ENCODE measurements at places on chromosomes 6 and 20.

DNA sequence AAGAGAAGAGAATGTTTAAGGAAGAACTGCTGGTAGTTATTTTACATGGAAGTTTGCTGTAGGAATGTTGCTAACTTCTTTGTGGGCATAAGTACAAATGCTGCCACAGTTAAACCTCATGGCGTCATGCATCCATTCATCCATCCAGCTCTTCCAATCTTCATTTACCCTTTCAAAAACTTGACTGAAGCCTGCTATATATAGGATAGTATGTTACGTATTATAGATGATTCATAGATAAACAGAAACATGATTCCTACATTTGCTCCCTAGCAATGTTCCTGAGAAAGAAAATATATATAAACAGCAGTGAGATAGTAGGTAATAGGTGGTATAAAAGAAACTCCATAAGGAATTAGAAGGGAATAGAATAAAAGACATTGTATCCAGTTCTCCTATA lies 93.7 kb downstream of the NDUFAF5 start:
- DNase-seq = no peak

GRCh38 chr6:29925321-29925720 lies 17.0 kb upstream of the HLA-A start:
- DNase-seq = no peak

DNA sequence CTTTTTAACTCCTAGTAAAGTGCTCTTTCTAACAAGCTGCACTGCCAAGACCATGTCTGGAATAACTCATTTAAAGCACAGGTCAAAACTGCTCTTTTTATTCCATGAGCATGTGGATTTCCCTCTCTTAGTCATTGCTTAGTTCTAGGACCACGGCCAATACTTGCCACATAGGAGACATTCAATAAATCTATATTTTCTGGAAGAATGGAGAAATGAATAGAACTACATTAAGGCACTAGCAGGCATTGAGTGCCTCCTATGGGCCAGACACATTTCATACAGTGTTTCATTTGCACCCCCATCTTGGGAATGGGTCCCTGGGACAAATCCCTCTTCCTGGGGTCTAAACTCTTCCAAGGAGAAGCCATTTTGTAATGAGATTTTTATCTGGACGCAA lies 552.8 kb upstream of the CITED2 start:
- DNase-seq = no peak

- DNase-seq = peak; percentile 88
Measured at GRCh38 chr20:33290852-33291251, 7.8 kb downstream of the BPIFB1 start.

- DNase-seq = no peak
Measured at GRCh38 chr6:3367630-3368029, 89.2 kb downstream of the SLC22A23 start.

DNA sequence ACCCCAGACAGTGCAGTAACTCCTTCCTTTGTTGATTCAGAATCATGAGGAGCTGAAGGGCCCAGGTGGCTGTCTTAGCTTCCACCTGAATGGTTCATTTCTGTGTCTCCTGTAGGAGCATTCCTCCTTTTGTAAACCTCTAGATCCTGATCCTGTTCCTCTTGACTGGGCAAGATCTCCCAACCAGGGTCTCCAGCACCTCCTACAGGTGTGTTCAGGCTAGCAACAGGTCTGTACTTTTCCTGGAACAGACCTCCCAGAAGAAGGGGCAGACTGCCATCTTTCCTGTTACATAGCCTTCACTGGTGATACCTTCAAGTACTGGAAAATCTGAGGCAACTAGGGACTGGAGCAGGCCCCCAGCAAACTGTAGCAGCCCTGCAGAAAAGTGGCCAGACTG lies 35.2 kb downstream of the HLA-B start:
- no peak for DNase-seq

DNA sequence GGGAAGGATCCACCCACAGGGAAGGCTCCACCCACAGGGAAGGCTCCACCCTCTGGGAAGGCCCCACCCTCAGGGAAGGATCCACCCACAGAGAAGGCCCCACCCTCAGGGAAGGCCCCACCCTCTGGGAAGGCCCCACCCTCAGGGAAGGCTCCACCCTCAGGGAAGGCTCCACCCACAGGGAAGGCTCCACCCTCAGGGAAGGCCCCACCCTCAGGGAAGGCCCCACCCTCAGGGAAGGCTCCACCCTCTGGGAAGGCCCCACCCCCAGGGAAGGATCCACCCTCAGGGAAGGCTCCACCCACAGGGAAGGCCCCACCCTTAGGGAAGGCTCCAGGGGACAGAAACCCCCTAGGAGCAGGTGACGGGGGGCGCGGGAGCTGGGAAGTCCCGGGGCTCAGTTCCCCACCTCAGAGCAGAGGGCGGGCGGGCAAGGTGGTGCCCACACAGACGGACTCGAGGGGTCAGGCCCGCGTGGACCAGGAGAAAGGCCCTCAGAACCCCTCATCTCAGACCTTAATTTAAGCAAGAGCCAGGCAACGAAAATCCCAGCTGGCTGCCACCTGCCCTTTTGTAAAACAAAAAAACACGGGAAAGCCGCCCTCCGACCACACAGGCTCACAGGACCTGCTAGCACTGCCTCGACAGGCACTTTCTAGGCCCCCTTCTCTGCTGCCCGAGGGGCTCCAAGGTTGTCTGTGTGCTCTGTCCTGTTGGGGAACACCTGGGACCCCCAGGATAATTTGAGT lies 39.7 kb downstream of the KCNQ2 start:
- peak; percentile 83 for DNase-seq

DNA sequence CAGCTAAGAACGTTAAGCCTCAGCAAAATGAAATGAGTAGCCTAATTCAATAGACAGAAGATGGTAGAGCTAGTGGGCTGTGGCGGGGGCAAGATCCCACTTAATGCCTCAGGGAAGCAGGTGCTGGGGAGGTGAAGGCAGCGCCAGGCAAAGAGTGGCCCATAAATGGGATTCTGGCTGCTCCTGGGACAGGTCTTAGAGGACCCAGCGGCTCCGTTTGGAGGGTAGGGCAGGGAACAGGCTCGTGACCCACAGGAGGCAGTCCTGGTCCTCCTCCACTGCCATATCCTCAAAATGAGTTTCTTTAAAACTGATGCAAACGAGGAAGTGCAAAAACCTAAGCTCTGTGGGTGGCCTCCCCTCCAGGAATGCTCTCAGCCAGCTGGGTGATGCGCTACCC lies 32.7 kb downstream of the SAYSD1 start:
- no peak for DNase-seq

DNA sequence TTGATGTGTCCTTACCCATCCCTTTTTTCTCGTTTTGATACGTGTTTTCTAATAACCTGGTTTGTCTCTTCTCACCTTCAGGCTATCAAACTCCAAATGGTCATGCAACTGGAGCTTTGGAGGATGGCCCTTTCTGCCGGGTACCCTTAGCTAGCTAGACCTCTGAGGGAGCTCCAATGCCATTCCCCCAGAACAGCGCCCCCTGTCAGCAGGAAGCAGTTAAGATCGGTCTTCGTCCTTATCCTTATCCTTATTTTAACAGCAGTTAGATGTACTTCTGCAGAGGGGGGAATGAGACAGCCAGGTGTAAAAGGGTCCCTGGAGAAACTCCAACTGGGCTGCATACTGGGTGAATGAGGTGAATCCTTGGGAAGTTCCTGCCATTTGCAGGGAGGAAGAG lies 37.2 kb downstream of the SEL1L2 start:
- no peak for DNase-seq

GRCh38 chr6:71994705-71995271 lies 108.4 kb downstream of the RIMS1 start:
- DNase-seq = no peak

DNA sequence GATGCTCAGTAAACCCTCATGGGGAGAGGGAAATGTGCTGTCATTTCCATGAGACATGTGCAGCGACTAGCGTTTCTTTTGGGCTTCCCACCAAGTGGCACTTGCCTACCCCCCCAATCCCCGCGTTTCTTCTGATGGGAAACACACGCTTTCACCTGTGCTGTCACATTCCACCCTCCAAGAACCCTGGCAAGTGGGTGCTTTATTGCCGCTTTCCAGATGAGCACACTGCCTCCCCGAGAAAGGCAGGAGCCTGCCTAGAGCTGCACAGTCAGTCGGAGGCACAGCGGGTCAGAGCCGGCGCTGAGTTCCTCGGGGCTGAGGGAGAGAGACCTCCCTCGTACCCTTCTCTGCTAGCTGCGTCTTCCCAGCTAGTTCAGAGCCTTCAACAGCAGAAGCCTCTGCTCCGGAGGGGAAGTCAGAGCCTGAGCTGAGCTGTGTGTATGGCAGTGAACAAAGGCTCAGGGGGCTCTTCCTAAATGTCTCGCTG lies 12.3 kb upstream of the CCDC167 start:
- DNase-seq = no peak

DNA sequence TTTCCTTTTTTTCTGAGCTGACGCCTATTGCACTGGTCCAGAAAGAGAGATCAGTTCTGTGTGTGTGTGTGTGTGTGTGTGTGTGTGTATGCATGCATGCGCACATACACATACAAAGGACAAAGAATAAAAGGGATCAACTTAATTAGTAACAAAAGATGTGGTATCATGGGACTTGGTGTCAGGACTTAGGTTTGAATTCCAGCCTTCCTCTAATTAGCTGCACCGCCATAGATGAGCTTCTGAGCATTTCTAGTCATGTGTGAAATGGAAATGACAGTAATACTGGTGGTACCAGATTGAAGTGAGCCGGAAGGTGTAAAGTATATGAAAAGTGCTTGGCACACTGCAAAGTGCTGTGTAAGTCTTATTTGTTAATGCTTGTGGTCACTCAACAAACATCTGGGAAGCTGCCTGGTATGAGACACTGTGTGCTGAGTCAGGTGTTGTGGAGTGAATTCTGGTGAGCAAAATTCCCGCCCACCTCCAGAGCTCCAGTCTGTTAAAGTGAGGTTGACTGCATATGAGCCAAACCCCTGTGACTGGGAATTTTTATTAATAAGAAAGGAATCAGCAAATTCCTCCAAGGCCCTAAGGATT lies 12.4 kb downstream of the DAAM2 start:
- no peak for DNase-seq

- no peak for DNase-seq
Measured at GRCh38 chr20:17884307-17885003, 84.1 kb downstream of the SNX5 start.

DNA sequence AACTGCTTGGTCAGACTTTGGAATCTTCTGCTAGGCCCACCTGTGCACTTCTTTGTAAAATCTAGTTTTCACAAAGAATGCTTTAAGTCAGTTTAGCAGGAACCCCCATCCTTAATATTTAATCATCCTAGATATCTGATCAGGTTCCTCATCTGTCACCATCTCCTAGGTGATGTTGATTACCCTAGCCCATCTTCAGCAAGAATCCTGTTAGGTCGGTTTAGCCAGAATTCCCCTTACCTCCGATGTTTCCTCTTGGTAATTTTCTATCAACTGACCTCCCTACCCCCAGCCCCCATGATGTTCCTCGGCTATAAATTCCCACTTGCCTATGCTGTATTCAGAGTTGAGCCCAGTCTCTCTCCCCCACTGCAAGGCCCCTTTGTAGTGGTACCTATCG lies 2.7 kb upstream of the ZNF341 start:
- no peak for DNase-seq

DNA sequence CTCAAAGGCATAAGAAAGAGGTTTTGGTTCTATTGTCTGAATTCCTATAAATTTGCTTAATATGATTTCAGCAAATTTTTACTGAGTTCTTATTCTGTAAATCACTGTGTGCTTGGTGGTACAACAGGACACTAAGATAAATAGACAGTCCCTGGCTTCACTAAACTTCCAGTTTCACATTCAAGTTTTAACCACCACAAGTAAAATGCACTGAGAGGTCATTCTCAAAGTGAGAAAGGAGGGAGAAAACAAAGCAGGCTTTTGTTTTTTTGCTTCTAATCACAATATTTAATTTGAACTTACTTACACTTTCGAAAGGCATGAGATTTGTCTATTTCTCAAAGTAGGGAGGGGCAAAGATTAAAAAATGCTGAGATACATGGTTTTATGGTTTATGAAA lies 445.7 kb downstream of the CDC5L start:
- no peak for DNase-seq

GRCh38 chr20:20085812-20086211 lies 33.5 kb downstream of the CFAP61 start:
- DNase-seq = no peak

GRCh38 chr6:123150076-123150475 lies 154.0 kb downstream of the CLVS2 start:
- DNase-seq = no peak

DNA sequence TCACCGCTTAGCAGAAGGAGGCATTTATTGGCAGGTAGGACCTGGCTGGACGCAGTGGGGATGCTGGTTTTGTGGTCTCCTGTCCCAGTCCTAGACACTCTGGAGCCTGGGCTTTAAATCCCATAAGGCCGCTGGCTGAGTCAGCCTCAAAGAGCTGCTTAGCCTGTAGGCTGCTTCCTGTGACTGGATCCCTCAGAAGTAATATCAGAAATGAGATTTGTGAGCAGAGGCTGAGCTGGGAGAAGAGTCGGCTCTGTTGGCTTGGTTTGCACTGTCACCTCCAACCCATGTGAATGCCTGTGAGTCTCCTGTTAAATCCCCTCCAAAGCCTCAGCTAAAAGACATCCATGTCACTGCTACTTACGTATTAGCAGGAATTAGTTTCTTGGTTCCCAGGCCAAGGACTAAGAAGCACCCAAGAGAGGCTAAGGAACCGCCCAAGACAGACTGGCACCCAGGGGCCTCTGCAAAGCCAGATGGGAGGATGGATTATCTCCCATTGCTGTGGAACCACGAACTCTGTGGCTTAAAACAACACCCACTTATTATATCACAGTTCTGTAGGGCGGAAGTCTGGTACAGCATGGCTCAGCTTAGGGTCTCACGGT lies 289.4 kb downstream of the CDC5L start:
- no peak for DNase-seq

- no peak for DNase-seq
Measured at GRCh38 chr6:23097566-23097965, 528.2 kb downstream of the HDGFL1 start.

DNA sequence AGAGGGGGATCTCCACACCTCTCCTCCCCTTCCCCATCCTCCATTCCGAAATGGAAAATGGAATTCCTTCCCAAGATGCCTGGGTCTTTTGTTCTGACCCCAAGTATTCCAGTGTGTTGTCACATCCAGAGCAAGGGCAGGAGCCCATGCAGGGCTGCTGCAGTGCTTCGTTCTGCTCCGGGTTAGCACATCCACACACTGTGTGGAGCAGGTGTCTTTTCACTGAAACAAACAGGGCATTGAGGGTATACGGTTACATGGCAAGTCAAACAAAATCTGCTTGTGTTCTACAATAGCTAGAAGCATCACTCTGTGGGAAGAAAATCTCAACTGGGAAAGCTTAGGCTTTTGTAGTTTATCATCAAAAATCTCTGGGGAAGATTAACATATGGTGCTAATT lies 56.9 kb downstream of the LYRM2 start:
- DNase-seq = no peak

GRCh38 chr6:119284861-119285521 lies 64.6 kb downstream of the MAN1A1 start:
- DNase-seq = no peak

DNA sequence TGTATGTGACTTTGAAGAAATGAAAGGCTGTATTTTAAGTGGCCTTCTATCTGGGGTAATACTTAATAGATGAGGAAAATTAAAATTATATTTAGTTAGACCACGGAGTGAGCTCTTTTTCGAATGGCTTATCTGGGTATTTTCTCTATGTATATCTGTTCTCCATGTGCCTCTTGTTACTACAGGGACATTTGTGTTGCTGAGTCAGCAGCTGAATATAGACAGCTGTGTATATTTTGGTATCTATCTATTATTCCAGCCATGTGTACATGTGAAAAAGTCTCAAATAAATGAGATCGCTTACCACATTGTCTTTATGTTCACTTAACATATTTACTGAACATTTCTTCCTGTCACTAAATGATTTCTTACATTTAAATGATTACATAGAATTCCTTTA lies 57.2 kb downstream of the TMEM200A start:
- no peak for DNase-seq
